ENCODE measurements at places on chromosomes 4 and X. TPM values are rescaled to one million over a fixed set of nuclear protein-coding genes. Genes with fewer than 3 reads are reported as not detected.

The SATL1 gene
- not detected for total RNA-seq

The RNF212 gene
- 0.32 TPM for total RNA-seq

The ADAM29 gene
- 0.06 TPM for total RNA-seq

The KIAA1210 gene
- total RNA-seq, result not detected

The SPANXN3 gene
- not detected for total RNA-seq

The TBC1D8B gene
- 2.4 TPM for total RNA-seq

The ITIH6 gene
- not detected for total RNA-seq

The EPHA5 gene
- under 0.01 TPM for total RNA-seq

The PLXNB3 gene
- total RNA-seq, result 2.9 TPM

The CLTRN gene
- total RNA-seq, result not detected

The INTU gene
- 5.5 TPM for total RNA-seq

The TLR3 gene
- total RNA-seq, result 1.9 TPM

The RGN gene
- total RNA-seq, result under 0.01 TPM

The MAGEA8 gene
- not detected for total RNA-seq

The NEUROG2 gene
- not detected for total RNA-seq

The SERPINA7 gene
- total RNA-seq, result not detected

The GAGE12J gene
- not detected for total RNA-seq

The TCEAL6 gene
- total RNA-seq, result not detected

The POF1B gene
- 3.0 TPM for total RNA-seq

The FGF2 gene
- total RNA-seq, result 21.4 TPM

The CT45A2 gene
- not detected for total RNA-seq

The SHISA3 gene
- total RNA-seq, result 5.0 TPM

The FAM184B gene
- not detected for total RNA-seq

All from bladder microvascular endothelial cell (primary cell).